Stimulated activated CD4-positive, alpha-beta T cell treated with anti-CD3 and anti-CD28 coated beads, Interleukin-1b, Interleukin-23, amount 100 ng/mL, for 1 hour (primary cell): ENCODE measurements at places on chromosomes 6 and 20.
A peak's percentile ranks its signal among the peaks of the same experiment; 100 is the strongest.

GRCh38 chr20:54539521-54540046, 64.2 kb downstream of the DOK5 start:
- no peak for DNase-seq

- no peak for DNase-seq
Measured at GRCh38 chr6:142561511-142562265, 259.9 kb downstream of the ADGRG6 start.

DNA sequence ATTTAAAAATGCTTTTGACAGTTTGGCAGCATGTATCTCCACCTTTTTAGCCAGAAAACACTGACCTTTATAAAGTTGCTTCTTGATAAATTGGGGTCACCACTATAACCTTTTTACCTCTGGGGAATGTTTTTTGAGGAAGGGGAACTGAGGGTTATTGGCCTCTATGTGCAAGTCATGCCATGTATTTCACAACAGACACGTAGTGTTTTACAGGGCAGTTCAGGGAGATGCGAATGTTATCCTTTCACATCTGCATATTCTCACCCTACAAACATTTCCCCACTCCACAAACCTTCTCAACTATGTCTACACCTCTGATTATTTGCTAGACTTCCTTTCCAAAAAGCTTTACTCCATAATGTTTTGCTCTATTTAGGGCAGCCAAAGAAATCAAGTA, 17.0 kb upstream of the SLA2 start:
- DNase-seq: no peak

DNA sequence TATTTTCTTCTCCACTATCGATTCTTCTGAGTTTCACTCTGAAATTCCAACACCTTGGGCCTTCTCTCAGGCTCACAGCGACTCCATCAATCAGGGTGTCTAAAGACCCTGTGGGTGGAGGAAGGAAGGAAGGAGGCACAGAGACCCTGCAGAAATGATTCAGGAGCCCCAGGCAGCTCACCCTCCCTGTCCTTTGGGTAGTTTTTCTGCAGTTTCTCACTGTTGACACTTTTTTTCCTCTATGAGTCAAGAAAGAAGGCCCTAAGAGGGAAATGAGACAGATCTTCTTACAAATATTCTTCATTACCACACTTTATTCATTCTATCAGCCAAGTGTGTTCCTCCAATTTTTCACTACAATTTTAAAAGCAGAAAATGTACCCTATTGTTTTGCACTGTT, 34.2 kb upstream of the TBXT start:
- no peak for DNase-seq

GRCh38 chr20:13294522-13294921, 73.4 kb downstream of the ISM1 start:
- no peak for DNase-seq

DNA sequence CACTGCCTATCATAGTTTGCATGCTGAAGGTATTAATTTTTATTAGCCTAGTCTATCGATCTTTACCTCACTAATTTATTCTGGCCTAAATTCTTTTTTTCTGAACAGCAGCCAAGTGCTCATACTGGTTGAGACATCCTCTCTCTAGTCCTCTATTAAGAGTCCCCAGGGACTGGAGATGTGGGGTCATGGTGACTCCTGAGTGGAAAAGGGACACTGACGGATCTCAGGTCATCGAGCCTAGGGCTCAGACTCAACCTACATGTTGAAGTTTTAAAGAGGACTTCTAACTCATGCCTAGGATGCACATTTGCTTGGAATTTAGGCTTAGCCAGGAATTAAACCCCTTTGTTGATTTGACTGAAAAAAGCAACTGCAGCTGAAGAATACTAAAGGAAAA, 378.1 kb downstream of the BTBD9 start:
- no peak for DNase-seq

GRCh38 chr6:12173661-12174060, 116.5 kb upstream of the EDN1 start:
- DNase-seq: no peak

DNA sequence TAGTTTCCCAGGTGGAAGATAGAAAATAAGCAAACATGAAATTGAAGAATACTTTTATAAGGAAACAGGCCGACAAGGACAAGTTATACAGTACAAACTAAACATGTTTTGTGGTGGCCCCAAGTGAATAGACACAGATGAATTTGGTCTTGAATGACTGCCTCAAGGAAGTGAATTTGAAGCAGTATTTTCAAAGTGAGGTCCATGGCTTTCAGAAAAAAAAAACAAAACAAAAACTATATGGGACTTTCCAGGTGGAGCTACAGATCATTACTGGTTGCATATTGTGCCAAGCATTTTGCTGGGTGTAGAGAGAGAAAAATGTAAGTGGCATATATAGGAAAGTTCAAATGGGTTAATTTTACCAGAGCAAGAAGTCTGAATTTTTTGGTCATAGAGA, 68.8 kb downstream of the CYB5R4 start:
- no peak for DNase-seq

GRCh38 chr6:34145161-34146020, 496 bp downstream of the GRM4 start:
- DNase-seq: no peak

DNA sequence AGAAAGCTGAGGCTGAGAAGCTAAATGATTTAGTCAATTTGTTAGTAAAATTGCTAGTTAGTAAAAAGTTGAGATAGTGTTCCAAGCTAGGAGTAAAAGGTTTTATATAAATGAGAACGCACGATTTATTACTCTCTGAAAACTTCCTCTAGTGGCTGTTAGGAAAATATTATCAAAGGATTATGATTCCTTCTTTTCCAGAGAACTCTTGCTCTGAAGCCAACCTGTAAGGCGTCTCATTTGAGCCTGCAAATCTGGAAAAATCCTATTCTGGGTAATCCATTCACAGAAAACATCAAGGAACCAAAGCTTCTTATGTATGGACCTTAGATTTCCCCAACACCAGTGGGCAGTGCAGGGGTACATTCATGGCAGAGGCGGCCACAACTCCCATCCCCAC, 252.7 kb downstream of the SOD2 start:
- no peak for DNase-seq

GRCh38 chr20:59242714-59243626, 57.4 kb upstream of the EDN3 start:
- no peak for DNase-seq

- DNase-seq: no peak
Measured at GRCh38 chr6:106890447-106890846, 84.1 kb downstream of the CD24 start.

GRCh38 chr6:112475083-112475482, 128.0 kb downstream of the RFPL4B start:
- DNase-seq: no peak

DNA sequence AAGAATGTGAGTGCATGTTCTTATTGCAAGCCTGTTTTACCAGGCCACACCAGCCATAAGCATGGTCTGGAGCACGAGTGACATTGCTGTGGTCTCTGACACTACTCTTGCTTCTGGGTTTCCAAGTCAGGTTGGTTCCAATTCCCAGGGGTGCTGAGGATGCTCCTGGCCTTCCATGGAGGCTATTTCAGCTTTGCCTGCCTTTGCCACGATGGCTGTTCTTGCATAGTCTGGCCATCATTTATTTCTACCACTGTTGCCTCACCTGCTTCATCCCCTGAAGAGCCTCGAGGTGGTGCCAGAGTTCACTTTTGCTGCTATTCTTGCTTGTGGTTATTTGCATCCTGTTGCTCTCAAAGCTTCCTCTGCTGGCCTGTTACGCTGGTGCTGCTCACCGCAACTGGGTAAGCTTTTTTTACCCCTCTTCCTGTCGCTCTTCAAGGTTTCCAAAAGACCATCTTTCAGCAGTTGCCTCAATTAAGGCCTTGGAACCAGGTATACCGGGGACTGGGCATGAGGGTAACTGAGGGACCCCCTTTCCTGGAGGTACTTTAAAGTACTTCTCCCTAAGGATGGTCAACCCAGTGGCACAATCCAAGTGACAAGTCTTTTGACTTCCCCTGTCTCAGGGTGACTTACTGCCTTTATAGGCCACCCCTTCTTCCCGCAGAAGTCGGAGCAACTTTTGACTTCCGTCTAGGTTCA, 64.5 kb downstream of the AKAP7 start:
- peak; percentile 10 for DNase-seq

DNA sequence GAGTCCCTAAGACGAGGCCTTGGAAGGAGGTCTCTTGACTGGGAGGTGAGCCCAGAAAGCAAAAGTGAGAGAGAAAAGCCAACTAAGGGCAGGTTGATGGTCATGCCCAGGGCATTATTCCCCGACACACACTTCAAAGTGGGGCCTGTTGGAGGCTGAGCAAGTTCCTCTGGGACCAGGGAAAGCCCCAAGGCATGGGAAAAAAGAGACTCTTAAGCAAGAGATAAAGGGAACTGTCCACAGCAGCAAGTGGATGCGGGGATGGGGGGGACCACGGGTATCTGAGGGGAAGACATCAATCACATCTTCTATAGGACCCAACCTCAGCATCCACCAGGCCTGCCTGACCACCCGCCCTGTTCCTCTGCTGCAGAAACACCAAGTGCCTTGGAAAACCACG, 119.9 kb upstream of the MAFB start:
- no peak for DNase-seq

DNA sequence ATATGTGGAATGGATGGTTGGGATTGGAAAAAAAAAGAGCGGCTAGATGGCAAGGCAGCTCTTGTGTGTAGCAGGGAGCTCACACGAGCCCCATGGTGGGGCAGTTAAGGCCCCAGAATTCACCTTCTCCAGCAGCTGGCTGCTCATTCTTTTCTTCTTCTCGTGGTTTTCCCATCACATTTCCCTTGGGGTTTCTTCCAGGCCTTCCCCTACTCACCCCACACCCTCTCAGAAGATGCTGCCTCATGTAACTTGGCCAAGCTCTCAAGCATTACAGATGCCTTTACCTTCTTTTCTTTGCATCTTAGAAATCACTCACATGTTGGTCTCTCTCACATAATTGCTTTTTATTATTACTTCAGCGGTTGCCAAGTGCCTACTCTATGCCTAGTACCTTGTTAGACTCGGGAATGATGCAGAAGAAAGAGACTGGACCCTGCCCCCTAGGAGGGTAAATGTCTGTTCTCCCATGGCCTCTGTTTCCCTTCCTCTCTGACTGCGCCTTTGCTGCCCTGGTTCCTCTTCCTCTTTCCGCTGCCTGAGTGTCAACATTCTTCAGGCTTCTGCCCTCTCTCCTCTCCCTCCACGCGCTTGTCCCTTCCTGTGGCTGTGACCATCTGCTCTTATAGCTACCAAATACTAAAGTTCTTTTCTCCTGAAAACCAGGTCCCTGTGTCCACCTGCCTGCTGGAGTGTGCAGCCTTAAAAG, 28.6 kb downstream of the PPARD start:
- no peak for DNase-seq

GRCh38 chr6:43707269-43707668, 19.7 kb upstream of the MRPS18A start:
- DNase-seq: no peak

DNA sequence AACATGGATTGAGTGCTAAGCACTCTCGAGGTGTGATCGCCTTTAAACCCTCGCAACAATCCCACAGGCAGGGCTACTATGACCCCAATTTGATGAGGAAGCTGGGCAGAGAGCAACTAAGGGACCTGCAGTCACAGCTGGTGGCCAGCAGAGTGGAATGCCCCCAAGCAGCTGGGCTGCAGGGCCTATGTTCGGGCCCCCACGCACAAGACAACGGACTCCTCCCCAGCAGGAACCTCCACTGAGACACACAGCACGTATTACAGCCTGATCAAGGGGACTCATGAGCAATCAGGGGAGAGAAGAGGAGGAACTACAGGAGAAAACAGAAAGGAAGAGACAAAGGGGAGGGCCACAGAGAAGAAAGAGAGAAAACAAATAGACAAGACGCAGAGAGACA, 21.7 kb downstream of the CST7 start:
- DNase-seq: no peak

DNA sequence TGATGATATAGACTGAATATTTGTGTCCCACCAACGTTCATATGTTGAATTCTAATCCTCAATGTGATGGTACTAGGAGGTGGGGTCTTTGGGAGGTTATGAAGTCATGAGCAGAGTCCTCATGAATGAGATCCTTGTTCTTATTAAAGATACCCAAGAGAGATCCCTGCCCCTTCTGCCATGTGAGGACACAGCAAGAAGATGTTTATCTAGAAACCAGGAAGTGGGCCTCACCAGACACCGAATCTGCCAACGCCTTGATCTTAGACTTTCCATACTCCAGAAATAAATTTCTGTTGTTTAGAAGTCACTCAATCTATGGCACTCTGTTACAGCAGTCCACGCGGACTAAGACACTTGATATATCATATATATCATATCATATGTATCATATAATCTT, 67.7 kb upstream of the GCM1 start:
- DNase-seq: no peak

DNA sequence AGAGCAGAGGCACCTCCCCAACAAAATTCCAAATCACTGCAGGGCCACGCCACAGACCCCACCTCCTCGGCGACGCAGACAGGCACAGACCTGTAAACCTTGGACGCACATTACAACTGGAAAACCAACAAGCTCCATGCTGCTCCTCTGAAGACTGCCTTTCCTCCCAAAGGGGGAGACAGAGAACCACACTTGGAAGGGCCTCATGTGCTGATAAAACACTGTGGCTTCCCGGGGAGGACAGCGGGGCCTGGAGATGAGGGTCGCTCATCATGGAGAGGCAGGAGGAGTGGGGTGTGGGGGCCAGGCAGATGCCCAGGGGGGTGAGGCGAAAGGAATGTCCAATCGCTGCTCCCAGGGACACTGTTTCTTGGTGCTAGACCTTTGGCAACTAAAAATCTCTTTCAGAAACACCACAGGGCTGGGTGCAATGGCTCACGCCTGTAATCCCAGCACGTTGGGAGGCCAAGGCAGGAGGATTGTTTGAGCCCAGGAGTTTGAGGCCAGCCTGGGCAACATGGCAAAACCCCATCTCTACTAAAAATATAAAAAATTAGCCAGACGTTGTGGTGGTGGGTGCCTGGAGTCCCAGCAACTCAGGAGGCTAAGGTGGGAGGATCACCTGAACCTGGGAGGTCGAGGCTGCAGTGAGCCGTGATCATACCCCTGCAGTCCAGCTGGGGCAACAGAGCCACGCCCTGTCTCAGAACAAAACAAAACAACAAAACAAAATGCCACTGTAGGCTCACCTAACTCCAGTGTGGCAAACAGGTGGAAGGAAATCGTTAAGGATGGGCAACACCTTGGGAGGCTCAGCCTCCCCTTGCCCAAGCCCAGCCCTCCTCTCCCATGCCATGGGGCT, 53.8 kb downstream of the ABHD12 start:
- DNase-seq: no peak
